Gastrocnemius medialis (tissue), 4 donors: ENCODE measurements at places on chromosomes 1 and 21. TPM values are rescaled to one million over a fixed set of nuclear protein-coding genes. Genes with fewer than 3 reads are reported as not detected.
A peak's percentile ranks its signal among the peaks of the same experiment; 100 is the strongest.

GRCh38 chr1:64473367-64473766 is 3.4 kb downstream of the CACHD1 start:
- H3K36me3 ChIP-seq, result no peaks in the 10 kb centered on the region
- no peak overlapping the region for H3K27ac ChIP-seq
- DNase-seq, result no peak
- no peak overlapping the region for H3K4me3 ChIP-seq
- peaks cover 28% of the 10 kb centered on the region for H3K4me1 ChIP-seq

The SPRR4 gene
- total RNA-seq, result not detected

- DNase-seq, result no peak
- no peaks in the 10 kb centered on the region for H3K4me1 ChIP-seq
- H3K27me3 ChIP-seq, result no peaks in the 10 kb centered on the region
Measured at GRCh38 chr1:223233019-223233409, 90.0 kb upstream of the TLR5 start.

DNA sequence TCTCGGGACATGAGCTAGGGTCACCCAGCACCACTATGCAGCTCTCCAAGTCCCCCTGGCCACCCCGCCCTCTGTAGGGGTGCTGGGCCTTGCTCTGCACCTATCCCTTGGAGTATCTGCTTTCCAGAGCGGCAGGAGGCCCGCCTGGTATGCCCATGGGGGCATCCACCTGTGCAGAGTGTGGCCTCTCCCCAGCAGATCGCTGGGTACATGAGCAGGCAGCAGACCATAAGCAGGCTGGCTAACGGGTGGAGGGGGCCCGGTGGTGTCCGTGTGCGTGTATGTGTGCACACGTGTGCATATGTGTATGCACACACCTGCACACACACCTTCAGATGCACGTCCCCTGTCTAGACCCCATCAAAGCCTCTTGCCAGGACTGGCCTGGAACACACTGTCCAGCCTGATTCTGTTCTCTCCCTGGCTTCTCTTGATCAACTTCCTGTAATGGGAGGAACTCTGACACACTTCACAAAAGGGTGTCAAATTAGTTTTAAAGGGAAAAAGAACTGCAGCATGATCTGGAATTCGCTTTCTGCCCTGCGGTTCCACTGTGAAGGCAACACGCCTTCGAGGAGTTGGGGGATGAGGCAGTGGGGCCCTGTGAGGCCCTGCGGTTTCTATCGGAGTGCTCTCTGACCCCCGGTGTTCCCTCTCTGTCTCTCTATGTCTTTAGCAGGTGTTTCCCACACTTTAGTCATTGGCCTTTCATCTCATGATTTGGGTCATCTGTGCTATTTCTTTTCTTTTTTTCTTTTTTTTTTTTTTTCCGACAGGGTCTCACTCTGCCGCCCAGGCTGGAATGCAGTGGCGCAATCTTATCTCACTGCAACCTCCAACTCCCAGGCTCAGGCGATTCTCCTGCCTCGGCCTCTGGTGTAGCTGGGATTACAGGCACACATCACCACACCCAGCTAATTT is 17.2 kb upstream of the NPHP4 start:
- H3K36me3 ChIP-seq, result no peaks in the 10 kb centered on the region
- no peaks in the 10 kb centered on the region for H3K27me3 ChIP-seq
- H3K4me1 ChIP-seq, result peaks cover 11% of the 10 kb centered on the region
- H3K4me3 ChIP-seq, result no peak overlapping the region
- no peak overlapping the region for H3K27ac ChIP-seq

The PTPRC gene
- total RNA-seq, result 7.9 TPM

The POGZ gene
- 15.6 TPM for total RNA-seq

The TNFSF18 gene
- not detected for total RNA-seq

The TRIM58 gene
- 1.5 TPM for total RNA-seq

The KRTAP13-2 gene
- not detected for total RNA-seq

The KRTAP21-2 gene
- total RNA-seq, result not detected

DNA sequence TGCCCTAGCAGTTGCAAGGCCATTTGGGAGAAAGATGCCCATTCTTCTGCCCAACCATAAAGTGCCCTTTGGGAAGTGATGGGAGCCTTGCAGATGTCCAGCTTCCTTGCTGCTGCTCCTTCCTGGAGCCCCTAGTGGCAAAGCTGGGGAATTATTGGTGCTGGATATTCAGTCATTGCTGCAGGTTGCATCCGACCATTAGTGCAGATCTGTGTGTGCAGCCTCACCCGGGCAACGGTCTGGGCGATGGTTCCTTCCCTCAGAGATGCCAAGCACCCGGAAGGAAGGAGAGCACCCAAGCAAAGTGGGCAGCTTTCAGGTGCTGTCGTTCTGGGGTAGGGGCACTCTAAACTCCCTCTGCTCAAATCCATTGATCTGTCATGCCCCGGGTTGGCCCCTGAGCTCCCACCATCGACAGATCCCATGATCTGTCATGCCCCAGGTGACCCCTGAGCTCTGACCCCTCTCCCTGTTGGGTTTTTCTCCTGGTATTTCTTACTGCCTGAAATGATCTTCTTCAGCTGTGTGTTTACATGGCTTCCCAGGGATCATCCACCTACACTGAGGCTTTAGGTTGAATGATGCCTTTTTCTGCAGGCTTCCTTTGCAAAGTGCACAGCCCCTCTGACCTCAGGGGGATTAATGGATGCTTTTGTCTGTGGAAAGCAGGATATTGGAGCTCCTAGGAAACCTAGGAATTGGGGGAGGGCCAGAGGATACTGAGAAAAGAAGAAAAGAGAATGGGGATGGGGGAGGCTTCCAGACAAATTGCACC is 467.5 kb downstream of the PTPRU start:
- no peak overlapping the region for H3K27ac ChIP-seq
- no peak overlapping the region for H3K4me3 ChIP-seq
- DNase-seq, result no peak
- H3K27me3 ChIP-seq, result peaks cover 9% of the 10 kb centered on the region
- H3K36me3 ChIP-seq, result no peaks in the 10 kb centered on the region

DNA sequence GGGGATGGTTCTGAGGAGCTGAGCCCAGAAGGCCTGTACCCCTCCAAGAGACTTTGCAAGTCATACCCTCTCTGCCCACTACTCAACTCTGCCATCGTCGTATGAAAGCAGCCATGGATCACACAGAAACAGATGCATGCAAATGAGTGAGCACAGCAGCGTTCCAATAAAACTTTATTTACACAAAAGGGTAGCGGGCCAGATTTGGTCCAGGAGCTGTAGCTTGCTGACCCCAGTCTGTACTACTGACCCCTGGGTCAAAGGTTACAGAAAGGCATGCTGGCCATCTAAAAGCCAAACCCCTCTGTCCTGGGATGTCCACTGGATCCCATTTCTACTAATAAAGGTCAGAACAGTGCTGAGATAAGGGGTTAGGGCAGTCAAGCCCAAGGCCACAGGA is 8.8 kb upstream of the AGTRAP start:
- H3K36me3 ChIP-seq, result no peaks in the 10 kb centered on the region
- DNase-seq, result no peak
- no peak overlapping the region for H3K27ac ChIP-seq
- H3K4me3 ChIP-seq, result no peak overlapping the region
- no peaks in the 10 kb centered on the region for H3K27me3 ChIP-seq

The PAX7 gene
- total RNA-seq, result 4.2 TPM

DNA sequence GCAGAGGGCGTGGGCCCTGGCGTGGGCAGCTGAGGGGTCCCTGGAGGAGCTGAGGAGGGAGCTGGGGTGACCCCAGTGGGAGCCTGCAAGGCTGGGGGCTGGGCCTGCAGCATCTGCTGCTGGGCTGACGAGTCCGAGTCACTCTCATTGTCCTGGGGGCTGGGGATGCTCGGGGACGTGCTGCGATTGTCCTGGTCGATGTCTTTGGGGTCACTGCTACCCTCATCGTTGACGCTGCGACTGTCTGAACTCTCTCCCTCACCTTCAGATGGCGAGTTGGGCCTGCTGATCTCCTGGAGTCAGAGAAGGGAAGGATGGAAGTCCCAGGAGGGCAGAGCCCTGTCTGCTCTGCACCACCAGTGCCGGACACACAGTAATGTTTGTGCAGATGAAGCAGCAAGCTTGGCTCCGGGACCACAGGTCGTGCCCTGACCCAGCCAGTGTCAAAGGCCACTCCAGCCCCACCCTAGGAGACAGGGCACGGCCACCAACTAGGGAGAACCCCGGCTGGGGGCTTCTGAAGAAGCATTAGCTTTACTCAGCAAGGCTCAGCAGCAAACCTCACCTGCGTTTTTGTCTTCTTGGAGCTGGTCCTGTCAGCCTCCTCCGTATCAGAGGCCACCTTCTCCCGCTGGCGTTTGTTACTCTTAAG is 43.4 kb downstream of the SLC45A1 start:
- H3K4me3 ChIP-seq, result no peak overlapping the region
- no peaks in the 10 kb centered on the region for H3K27me3 ChIP-seq
- no peak for DNase-seq
- H3K27ac ChIP-seq, result peak overlapping the region; percentile 95
- peaks cover 53% of the 10 kb centered on the region for H3K4me1 ChIP-seq
- peaks cover 87% of the 10 kb centered on the region for H3K36me3 ChIP-seq

DNA sequence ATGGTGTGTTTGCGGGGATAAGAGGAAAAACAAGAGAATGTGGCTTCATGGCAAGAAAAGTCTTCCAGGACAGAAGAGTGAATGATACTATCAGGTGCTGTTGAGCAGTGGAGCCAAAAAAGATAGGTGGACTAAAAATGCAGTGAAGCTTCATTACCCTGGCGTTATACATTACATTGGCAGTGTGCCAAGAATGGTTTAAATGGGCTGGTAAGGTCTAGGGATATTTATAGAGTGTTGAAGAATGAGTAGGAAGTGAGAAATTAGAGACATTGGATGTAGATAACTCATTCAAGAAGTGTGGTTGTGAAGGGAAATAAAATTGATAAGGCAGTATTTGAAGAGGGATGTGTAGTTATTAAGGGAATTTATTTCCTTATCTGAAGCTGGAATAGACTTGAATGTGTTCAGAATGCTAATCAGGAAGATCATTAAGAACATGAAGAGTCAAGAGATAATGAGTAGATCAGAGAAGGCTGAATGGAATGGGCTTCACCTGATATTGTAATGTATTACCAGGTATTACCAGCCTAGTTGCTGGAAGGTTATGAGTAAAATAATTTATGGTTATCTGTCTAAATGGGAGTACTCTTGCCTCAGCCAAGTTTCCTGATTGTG is 72.7 kb downstream of the MAST2 start:
- no peaks in the 10 kb centered on the region for H3K36me3 ChIP-seq
- no peaks in the 10 kb centered on the region for H3K4me1 ChIP-seq
- no peaks in the 10 kb centered on the region for H3K27me3 ChIP-seq
- no peak overlapping the region for H3K27ac ChIP-seq
- H3K4me3 ChIP-seq, result no peak overlapping the region

DNA sequence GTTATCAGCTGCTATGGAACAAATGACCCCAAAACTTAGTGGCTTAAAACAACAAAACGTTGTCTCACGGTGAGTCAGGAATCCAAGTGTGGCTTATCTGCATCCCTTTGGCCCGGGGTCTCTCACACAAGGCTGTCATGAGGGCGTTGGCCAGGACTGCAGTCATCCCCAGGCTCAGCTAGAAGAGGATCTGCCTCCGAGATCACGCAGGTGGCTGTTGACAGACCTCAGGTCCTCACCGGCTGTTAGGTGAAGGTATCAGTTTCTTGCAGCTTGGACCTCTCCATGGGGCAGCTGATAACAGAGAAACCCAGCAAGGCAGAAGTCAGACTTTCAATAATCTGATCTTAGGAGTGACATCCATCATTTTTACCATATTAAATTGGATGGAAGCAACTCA is 52.7 kb upstream of the SYT6 start:
- H3K27me3 ChIP-seq, result no peaks in the 10 kb centered on the region
- H3K27ac ChIP-seq, result no peak overlapping the region
- no peak overlapping the region for H3K4me3 ChIP-seq
- H3K4me1 ChIP-seq, result no peaks in the 10 kb centered on the region
- DNase-seq, result no peak
- no peaks in the 10 kb centered on the region for H3K36me3 ChIP-seq

The SMCP gene
- total RNA-seq, result not detected

GRCh38 chr1:32949519-32949918 is 15.1 kb downstream of the RNF19B start:
- no peak overlapping the region for H3K27ac ChIP-seq
- H3K36me3 ChIP-seq, result peaks cover 30% of the 10 kb centered on the region
- no peaks in the 10 kb centered on the region for H3K27me3 ChIP-seq
- peaks cover 16% of the 10 kb centered on the region for H3K4me1 ChIP-seq
- DNase-seq, result no peak

DNA sequence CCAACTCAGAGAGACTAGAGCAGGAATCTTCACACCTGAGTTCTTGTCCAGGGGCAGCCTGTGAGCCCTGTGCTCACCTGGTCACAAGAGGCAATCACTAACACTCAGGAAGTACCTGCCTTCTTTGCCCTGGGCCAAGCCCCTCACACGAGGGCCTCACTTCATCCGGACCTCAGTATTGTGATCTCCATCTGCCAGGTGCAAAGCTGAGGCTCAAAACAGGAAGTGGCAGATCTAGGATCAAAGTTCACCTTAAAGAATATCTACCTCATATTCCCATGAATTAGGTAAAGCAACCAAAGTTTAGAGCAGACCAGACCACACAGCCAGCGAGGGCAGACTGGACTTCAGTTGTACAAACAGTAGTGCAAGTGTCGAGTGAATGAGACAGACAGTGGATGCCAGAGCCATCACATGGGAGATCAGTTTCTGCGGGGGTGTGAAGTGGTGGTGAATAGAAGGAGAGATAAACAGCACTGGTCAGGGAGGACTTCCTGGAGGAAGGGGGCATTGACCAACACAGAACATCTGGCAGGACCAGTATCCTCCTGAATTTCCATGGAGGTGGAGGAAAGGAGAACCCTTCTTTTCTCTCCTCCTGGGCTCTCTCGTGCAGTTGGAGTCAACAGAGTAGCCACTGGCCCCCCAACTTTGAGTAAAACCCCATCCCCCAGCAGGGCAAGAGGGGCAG is 116.6 kb upstream of the ZBTB40 start:
- no peaks in the 10 kb centered on the region for H3K4me1 ChIP-seq
- no peaks in the 10 kb centered on the region for H3K36me3 ChIP-seq
- H3K27ac ChIP-seq, result no peak overlapping the region
- DNase-seq, result no peak
- no peak overlapping the region for H3K4me3 ChIP-seq

The RPS8 gene
- 1,137 TPM for total RNA-seq

The OR6P1 gene
- total RNA-seq, result not detected

The MYBPH gene
- total RNA-seq, result 62.1 TPM

The APOBEC4 gene
- total RNA-seq, result not detected

The PLA2G2C gene
- total RNA-seq, result not detected

The RNU1-3 gene
- total RNA-seq, result not detected

The C1QA gene
- 64.4 TPM for total RNA-seq

The EXO1 gene
- 0.20 TPM for total RNA-seq
